NCI-H1930 (cell line): ENCODE measurements at places on chromosomes 5 and 9.

DNA sequence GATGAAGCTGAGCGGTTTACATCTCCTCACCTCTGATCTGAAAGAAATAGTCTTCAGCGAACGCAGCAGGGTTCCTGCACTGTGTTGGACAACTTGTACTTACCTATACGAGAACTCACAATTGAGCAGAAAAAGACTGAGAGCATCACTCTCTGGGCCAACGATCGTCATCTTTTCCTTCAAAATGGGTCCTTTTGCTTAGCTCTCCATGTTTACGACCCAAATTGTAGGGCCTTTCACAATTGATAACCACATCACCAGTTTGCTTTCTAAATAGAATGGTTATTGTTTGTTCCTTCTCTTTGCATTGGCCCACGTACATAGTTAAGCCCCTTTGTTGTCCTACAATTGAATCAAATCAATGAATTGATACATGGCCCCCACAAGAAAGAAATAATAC, 110.0 kb upstream of the DMRT1 start:
- no peak for DNase-seq

DNA sequence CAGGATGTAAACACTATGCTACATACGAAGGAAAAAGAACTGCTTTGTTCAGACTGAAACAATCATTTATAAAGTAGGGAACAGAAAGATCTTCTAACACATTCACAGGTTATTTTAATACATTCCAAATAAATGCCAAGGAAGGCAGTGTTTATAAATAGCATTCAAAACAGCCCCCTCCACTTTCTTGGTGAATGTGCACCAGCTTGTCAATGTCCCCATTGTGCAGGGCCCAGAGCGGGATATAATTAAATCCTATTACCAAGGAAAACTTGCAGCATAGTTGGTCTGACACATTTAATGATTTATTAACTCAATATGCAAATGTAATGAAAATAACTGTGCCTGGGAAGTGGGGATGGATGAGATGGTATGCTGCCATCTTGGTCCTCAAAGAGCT, 135.9 kb upstream of the RAD23B start:
- DNase-seq, result no peak

GRCh38 chr5:1985781-1986180, 103.1 kb upstream of the IRX4 start:
- no peak for DNase-seq

DNA sequence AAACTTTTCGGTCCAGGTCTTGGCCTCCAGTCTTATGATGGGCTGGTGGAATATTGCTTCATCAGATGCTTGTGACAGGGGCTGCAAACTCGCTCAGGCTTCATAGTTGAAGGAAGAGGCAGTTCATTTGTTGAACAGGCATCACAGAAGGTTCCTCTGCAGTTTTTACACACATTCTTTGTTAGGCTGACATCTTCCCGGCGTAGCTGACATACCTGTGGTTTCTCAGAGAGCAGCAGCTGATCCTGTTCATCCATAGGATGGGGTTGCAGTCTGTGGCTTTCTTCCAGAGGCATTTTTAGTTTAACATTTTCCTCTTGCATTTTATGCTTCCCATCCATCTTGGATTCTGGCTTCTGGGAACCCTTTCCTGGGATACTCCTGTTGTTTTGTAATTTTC, 1255.2 kb downstream of the EFNA5 start:
- DNase-seq, result no peak

- no peak for DNase-seq
Observed at GRCh38 chr9:99025616-99026270, 79.2 kb upstream of the TGFBR1 start.

- no peak for DNase-seq
Observed at GRCh38 chr9:124452841-124453585, 2.8 kb downstream of the ADGRD2 start.

- DNase-seq, result no peak
Observed at GRCh38 chr5:137096149-137097103, 402.7 kb downstream of the SPOCK1 start.

GRCh38 chr9:34998266-34998665, 8.7 kb downstream of the DNAJB5 start:
- DNase-seq, result no peak

DNA sequence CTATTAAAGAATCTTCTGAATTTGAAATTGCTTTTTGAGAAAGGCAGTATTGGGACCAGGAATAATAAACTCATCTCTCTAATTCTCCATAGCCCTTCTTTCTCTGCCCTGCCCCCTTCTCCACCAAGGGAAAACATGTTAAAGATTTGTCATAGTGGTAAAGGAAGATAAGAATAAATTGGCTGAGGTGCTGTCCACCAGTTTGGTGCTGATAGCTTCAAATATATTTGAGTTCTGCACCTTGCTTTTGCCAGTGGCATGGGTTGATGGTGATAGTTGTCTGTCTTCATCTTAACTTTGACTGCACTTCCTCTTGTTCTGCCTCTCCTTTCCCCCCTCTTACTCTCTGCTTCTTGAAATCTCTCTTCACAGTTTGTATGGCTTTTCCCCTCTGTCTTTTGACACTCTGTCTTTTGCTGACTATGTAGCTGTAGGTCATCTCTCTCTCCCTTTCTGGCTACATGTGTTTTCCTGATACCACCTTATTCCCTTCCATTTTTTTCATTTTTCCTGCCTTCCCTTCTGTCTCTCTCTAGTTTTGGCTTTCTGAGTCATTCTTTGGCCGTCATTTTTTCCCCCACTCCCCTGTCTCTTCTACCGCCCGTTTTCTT, 56.6 kb downstream of the NDUFS4 start:
- no peak for DNase-seq

GRCh38 chr5:107396351-107396690, 274.4 kb downstream of the EFNA5 start:
- no peak for DNase-seq

- DNase-seq, result no peak
Observed at GRCh38 chr9:136552117-136552703, 6.4 kb upstream of the NOTCH1 start.

DNA sequence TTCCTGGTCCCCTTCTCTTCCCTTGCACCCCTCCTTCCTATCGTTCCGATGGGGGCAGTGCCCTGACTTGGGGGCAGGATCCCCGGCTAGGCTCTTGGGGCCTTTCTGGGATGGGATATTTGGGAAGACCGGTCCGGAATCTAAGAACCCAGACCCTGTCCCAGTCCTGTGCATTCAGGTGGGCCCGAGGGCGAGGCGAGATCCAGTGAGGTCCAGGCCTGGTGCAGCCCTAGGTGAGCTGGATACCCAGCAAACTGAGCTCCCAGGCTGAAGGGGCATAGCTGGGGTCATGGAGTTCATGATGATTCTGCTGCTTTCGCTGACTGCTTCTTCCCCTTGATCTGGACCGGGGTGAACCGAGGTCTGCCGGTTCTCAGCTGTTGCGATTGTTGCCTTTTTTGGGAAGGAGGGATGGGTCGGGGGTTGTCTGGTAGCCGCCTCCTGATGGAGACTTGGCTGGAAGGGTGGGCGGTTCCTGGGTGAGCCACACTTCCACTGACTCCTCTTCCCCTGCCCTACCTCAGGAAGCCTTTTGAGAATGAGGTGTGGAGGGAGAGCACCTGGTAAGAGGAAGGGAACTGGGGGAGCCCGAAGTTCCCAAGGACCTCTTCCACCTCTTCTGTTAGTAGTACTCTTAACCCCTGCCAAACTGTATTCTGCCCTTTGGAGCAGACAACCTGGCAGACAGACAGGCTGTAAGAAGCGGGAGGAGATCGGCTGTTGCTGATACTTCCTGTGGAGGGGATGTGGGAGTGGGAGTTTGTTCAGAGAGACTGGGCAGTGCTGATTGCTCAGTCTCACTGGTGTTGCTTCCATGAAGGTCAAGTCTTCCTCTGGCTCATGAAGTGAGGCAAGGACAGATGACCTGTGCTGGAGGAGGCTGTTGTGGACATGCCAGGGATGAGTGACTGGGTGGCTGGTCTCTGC, 1.0 kb downstream of the LRRC8A start:
- no peak for DNase-seq

DNA sequence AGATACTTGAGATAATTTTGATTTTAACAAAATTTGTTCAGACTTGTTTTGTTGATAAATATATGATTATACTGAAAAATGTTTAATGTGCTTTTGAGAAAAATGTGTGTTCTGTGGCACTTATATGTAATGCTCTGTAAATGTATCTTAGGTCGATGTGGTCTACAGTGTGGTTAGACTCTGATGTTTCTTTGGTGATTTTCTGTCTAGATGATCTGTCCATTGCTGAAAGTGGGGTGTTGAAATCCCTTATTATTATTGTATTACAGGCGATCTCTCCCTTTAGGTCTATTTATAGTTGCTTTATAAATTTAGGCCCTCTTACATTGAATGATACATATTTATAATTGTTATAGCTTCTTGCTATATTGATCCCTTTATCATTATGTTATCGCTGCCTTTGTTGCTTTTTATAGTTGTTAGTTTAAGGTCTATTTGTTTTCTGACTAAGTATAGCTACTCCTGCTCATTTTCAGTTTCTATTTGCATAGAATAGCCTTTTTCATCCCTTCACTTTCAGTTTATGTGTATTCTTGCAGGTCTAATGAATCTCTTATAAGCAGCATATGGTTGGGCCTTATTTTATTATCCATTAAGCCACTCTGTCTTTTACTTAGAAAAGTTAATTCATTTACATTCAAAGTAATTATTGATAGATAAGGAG, 124.3 kb downstream of the MRPS30 start:
- DNase-seq, result no peak

GRCh38 chr5:73450672-73451223, 2.2 kb upstream of the FOXD1 start:
- no peak for DNase-seq

DNA sequence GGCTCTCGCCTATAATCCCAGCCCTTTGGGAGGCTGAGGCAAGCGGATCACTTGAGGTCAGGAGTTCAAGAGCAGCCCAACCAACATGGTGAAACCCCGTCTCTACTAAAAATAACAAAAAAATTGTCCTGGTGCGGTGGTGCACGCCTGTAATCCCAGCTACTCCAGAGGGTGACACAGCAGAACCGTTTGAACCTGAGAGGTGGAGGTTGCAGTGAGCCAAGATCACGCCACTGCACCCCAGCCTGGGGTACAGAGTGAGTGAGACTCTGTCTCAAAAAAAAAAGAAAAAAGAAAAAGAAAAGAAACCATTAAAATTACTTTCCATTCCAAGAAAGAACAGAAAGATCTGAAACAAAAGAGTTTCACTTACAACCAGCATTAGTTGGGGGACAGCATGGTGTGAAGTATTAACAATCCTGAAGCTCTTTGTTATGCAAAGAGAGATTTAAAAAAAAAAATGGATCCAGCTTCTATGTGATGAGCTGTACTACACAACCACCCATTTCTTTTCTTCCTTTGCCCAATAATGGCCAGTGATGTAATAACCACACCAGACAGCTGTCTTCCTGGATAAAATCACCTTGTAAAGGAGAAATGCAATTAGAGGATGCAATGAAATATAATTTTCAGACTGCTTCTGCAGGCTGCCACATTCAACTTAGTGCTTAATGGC, 76.9 kb downstream of the MED27 start:
- no peak for DNase-seq

- DNase-seq, result no peak
Observed at GRCh38 chr5:107467137-107467932, 203.4 kb downstream of the EFNA5 start.

DNA sequence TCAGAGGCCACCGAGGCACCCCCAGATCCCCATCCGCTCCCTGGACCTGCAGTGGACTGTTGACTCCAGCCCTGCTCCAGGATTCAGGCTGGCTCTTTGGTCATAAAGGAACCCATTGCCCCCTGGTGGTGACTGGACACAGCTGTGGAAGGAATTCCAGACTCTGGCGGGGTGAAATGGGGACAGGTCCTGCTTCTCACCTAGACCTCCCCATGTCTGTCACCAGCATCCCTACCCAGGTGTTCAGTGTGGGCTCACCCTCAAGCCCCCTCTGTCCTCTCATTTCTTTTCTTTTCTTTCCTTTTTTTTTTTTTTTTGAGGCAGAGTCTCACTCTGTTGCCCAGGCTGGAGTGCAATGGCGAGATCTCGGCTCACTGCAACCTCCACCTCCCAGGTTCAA, 25.5 kb upstream of the STXBP1 start:
- DNase-seq, result peak; percentile 67

DNA sequence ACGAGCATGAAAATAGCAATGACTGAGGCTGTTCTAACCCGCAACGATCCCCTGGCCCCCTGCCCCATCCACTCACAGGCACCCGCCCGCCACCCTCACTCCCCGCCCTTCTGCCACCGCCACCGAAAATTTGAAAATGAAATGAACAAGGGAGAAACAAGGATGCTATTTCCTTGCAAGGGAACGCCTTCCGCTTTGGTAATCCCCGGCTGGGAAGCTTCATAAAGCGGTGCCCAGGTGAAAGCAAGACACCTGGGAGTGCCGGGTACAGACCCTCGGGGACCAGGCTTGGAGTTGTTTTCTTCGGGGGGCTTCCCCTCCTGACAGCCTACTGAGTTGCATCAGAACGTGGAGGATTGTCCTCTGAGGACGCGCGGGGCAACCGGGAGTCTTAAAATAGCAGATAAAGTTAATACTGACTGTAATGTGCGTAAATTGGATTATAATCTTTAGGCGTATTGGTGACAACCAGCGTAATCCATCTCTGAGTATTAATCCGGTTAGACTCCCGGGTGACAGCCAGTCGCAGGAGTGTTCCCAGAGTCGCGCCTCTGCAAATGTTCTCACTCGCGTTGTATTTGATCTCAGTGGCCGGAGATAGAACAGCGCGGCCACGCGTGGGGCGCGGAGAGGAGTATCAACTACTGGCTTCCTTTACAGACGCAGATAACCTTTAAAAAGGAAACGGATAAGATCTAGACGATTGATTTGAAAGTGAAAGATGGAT, 885 bp upstream of the MLLT3 start:
- no peak for DNase-seq

- no peak for DNase-seq
Observed at GRCh38 chr9:32010322-32010721, 374.1 kb upstream of the ACO1 start.

DNA sequence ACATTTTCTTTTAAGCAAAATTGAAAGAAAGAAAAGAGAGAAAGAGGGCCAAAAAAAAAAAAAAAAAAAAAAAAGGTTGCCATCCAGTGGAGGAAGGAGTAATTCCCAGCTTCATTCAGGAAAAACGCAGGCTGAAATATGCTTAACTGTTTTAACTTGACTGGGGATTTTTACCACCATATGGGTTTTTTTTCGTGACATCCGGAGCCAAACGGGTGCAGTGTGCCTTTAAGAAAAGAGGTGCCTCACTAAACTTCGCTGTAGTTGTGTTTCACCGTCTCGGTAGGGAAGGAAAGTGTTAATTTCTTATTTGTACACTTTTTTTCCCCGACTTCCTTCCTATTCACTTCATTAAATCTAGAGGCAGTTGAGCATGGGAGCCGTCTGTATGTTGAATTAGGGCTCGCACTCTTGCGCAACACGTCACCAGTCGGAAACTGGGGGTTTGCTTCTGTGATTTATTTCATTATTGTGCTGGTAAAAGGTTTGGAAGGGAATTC, 143.0 kb downstream of the SMARCA2 start:
- no peak for DNase-seq

- DNase-seq, result no peak
Observed at GRCh38 chr9:34458959-34459340, 345 bp downstream of the DNAI1 start.
